Activated CD4-positive, alpha-beta T cell treated with anti-CD3 and anti-CD28 coated beads for 4 hours (primary cell): ENCODE measurements at places on chromosomes 6 and 20.

GRCh38 chr20:31837896-31838397 is 7.5 kb downstream of the FOXS1 start:
- DNase-seq, result no peak

DNA sequence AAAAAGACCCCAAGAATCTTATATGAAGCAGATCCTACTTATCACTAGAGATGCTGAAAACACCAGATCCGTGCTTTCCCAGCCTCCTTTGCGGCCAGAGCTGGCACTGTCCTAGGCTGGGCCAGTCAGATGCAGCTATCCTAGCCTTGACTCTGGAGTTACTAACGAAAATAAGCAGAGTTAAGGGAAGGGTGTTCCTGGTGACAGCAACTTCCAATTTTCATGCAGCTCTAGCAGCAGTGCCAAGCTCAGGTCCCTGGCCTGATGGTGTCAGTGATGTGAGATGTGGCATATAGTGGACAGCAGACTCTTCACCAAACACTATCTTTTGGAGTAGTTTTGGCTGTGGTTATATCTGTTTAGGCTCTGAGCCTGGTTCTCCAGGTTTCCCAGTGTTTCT is 25.6 kb upstream of the ABCC10 start:
- no peak for DNase-seq

- DNase-seq, result no peak
These were observed 329.6 kb downstream of the GRIK2 start for GRCh38 chr6:101722991-101723579.

DNA sequence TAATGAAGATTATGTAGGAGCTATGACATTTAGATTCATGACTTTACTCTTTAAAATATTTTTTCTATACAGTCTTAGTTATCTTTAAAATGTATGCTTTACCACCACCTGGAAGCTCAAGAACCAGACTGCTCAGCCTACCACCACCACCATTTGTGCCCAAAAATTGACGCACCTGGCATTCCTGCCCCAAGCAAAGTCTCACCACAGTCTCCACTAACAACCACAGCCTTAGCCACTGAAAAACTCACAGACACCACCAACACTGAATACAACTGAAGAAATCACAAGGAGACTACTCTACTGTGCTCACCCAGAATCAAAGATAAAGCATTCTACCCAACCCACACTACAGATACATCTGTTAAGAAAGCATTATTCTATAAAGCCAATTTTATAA is 201.9 kb upstream of the PDE10A start:
- DNase-seq, result no peak

DNA sequence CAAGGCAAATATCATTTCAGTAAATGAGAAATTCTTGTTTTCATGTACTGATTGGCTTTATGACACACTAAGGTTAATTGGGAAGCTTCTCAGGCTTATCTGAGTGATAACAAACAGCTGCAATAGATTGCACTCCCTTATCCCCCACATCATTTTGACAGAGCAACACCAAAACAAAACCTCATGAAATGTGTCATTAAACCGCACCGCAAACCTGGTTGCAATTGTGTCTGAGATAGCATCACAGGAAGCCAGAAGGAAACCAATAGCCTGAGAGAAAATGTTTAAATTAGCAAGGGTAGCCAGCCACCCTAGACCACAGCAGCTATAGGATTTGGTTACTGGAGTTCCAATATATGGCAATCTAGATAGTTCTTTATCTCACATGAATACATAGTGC is 31.6 kb upstream of the LAMA4 start:
- peak; percentile 9 for DNase-seq

DNA sequence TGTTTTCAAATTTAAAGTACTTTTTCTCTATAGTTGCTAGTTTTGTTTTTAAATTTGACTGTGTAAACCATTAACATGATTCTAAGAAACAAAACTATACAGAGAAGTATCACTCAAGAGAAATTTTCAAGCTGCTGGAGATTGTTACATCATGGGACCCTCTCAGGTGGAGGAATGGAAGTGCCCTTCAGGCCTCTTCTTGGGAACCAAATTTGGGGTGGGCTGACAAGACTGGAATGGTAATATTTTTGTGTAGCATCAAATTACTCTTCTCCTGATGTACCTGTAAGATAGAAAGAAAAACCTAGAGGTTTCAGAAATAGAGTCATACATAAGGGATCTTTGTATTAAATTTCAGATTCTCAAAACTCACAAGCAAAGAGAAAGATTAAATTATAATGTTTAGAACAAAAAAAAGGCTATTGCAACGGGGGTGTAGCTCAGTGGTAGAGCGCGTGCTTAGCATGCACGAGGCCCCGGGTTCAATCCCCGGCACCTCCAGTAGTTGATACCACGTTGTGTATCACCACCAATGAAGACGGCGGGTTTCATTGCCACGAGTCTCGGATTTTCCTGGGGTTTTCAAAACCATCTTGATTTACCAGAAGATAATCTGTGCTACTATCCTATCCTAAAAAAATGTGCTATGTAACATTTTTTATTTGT is 193.7 kb downstream of the GPX5 start:
- no peak for DNase-seq

- DNase-seq, result no peak
These were observed 77.0 kb downstream of the CDH4 start for GRCh38 chr20:61328911-61329558.
